ENCODE measurements at places on chromosomes 12 and 14. TPM values are rescaled to one million over a fixed set of nuclear protein-coding genes. Genes with fewer than 3 reads are reported as not detected.

GRCh38 chr14:82897469-82898308, 1364.0 kb upstream of the SEL1L start:
- DNase-seq, result no peak

DNA sequence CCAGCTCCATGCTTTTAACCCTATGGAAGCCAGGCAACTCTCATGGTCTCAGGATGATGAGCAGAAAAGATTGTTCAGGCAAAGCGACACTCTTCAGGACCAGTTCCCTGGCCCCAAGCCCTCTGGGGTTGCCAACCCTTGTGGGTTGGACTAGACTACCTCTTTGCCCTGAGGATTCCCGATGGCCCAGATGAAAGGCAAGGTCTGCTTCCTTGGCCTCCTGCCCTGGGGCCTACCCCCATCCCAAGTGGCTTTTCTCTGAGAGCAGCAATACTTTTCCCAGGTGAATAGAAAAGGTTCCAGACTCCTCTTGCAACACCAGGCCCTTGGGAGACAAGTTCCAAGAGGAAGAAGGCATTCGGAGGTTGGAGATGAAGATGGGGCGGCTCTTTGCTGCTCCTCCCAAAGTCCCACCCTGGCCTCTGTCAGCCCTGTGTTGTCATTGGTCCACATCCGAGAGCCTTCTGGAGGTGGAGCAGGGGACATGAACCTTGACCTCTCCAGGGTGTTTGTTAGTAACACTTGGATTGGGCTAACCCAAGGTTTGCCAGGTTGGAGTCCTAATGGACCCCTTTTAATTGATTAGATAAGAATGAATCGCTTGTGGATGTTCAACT, 131.1 kb downstream of the GCH1 start:
- no peak for DNase-seq

DNA sequence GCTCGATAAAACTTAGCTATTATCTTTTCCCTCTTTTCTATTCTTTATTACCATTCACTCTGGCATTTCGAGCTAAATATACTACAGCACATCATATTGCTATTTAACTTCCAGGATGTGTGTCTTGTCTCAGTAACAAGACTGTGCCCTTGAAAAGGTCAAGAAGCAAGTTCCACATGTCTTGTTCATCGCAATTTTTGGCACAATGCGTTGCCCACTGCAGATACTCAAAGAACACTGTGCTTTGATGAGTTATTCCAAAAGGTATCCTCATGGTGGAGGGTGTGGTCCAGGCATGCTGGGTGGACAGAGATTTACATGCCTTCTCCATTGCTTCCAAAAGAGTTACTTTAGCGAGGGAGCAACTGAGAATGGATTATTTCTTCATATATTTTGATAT, 6.6 kb downstream of the E2F7 start:
- DNase-seq, result no peak

- DNase-seq, result no peak
Observed at GRCh38 chr12:132239392-132239791, 90.0 kb downstream of the GALNT9 start.

Gene DDN
- 0.45 TPM for total RNA-seq

Gene KRT80
- 78.6 TPM for total RNA-seq

Gene SYT10
- total RNA-seq, result not detected

Gene NDRG2
- total RNA-seq, result 269 TPM

Gene AQP6
- total RNA-seq, result not detected

Gene SMAGP
- 68.7 TPM for total RNA-seq

Gene TMEM132D
- not detected for total RNA-seq

Gene KLHL33
- total RNA-seq, result not detected
